Tibial nerve (tissue), 4 donors: ENCODE measurements at places on chromosomes 4 and X.

GRCh38 chr4:2024683-2025082, 15.9 kb upstream of the NELFA start:
- peaks cover 28% of the 10 kb centered on the region for H3K27me3 ChIP-seq
- no peak overlapping the region for H3K27ac ChIP-seq
- H3K36me3 ChIP-seq, result no peaks in the 10 kb centered on the region
- DNase-seq, result no peak
- H3K4me3 ChIP-seq, result no peak overlapping the region

- H3K27me3 ChIP-seq, result no peaks in the 10 kb centered on the region
- H3K27ac ChIP-seq, result no peak overlapping the region
- H3K4me3 ChIP-seq, result no peak overlapping the region
- H3K36me3 ChIP-seq, result no peaks in the 10 kb centered on the region
- DNase-seq, result no peak
Observed at GRCh38 chr4:76659103-76659490, 224.1 kb downstream of the SHROOM3 start.

- H3K27ac ChIP-seq, result no peak overlapping the region
- no peaks in the 10 kb centered on the region for H3K27me3 ChIP-seq
- H3K36me3 ChIP-seq, result no peaks in the 10 kb centered on the region
- no peak overlapping the region for H3K4me3 ChIP-seq
Observed at GRCh38 chrX:134694333-134695322, 36.4 kb upstream of the PLAC1 start.

- H3K36me3 ChIP-seq, result no peaks in the 10 kb centered on the region
- H3K27ac ChIP-seq, result no peak overlapping the region
- no peaks in the 10 kb centered on the region for H3K4me1 ChIP-seq
- no peak overlapping the region for H3K4me3 ChIP-seq
- DNase-seq, result no peak
- H3K27me3 ChIP-seq, result no peaks in the 10 kb centered on the region
Observed at GRCh38 chrX:140132937-140133336, 167.6 kb upstream of the CXorf66 start.
